ENCODE measurements at places on chromosomes 6 and 20.

- DNase-seq = no peak
Observed at GRCh38 chr6:57074383-57074782, 15.6 kb upstream of the ZNF451 start.

DNA sequence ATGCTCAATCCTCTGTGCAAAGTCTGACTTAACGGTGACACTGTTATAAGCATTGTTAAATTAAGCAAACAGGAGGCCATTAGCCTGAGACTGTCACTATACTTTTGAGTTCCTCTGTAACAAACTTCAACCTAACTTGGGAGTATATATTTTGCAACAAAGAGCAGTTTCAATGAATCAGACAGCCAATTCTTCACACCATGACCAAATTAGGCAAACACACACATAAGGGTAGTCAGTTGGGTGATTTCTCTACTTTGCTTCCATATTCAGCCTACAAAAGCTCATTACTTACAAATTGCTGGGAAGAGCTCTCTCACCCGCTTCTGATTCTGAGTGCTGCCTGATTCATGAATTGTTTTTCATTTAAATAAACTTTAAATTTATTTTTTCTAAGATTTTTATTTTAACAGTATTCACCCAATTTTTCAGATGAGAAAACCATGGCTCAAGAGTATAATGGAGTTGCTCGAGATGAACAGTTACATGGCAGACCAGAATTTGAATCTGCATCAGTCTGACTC, 60.5 kb downstream of the HACE1 start:
- DNase-seq = no peak

DNA sequence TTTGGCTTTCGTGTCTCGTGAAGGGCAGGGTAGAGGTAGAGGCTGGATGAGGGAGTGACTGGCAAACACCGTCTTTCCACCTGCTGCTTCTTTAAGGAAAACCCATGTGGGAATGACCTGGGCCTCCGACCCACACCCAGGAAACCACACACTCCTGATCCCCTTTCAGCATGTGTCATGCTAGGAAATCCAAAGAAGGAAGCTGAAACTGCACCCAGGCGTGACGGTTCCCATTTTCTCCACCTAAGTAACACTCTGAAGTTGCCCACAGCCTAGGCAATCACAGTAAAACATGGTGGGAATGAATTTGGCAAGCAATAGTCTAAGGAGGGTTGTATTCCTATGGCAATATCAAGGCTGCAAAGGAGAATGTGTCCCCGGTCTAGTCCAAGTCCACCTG, 538.4 kb upstream of the NOX3 start:
- DNase-seq = no peak

- DNase-seq = no peak
Observed at GRCh38 chr6:94269256-94269655, 849.9 kb upstream of the EPHA7 start.

- DNase-seq = no peak
Observed at GRCh38 chr20:58568126-58568482, 52.9 kb upstream of the APCDD1L start.

- DNase-seq = no peak
Observed at GRCh38 chr6:157304899-157305663, 18.2 kb downstream of the TMEM242 start.

DNA sequence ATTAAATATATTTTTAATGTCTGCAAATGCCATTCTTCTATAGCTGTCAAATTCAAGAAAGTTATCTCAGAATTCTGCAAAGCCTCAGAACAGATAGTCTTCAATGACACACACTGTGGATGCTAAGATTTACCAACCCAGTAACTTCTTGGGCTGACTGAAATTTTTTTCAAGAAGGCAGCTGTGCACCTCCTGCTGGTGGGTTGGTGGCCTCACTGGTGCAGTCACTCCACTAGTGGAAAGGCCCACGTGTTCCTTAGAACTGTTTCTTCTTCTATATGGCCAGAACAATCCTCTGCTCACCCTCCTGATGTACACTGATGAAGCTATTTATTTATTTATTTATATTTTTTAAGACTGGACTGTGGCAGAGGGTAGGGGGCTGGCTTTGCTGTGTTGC, 28.1 kb upstream of the MTCL3 start:
- no peak for DNase-seq

GRCh38 chr20:38091441-38092216, 58.1 kb downstream of the RPRD1B start:
- no peak for DNase-seq

DNA sequence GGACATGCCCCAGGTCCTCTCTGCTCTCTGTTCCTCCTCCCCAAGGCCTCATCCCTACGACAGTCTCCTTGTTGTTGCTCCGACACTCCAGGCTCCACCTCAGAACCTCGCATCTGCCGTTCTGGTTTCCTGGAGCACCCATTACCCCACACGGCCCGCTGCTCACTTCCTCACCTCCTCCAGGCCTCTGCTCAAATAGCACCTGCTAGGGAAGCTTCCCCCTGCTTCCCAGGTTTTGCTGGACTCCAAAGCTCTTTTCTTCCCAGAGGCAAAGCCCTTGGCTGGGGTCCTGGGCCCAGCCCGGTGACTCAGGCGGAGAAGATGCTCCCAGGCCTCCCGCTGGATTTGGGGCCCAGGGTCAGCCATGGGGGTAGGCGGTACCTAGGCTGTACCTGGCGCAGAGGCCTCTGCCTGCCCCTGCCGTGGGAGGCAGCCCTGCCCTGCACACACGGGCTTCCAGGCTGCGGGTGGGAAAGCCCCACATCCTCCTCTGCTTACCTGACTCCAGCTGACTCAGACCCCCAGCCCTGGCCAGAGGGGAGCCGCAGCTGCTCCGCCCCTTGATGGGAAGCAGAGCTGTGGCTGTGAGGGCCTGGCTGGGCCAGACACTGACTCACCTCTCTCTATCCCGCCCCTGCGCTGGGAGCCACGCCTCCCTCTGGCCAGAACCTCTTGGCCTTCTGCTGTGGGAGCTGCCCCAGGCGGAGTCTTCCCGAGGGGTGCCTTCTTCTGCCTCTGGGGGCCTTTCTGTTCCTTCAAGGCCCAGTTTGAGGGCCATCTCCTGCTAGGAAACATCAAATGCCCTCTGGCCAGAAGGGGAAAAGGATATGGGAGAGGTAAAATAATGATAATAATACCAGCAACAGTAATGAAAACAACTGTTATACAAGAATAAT, 130.5 kb downstream of the CEBPB start:
- DNase-seq = no peak

GRCh38 chr20:31968291-31969126, 558 bp downstream of the XKR7 start:
- DNase-seq = peak; percentile 86

DNA sequence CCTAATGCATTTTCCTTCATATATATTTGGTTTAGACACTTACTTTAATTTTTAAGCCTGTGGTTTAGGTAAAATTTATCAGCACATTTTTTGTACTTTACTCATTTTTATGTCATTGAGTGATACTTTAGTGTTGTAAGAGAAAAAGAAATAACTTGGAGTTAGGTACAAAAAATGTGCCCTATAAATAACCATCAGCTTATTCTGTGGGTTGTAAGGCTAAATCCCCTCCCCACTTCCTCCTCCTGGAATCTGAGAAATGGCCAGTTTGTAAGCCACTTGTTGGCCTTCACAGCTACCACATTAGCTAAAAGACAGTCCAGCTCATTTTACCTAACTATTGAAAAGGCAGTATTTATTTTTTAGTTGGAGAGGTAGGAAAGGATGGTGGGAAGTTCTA, 576.3 kb downstream of the PKHD1 start:
- no peak for DNase-seq

DNA sequence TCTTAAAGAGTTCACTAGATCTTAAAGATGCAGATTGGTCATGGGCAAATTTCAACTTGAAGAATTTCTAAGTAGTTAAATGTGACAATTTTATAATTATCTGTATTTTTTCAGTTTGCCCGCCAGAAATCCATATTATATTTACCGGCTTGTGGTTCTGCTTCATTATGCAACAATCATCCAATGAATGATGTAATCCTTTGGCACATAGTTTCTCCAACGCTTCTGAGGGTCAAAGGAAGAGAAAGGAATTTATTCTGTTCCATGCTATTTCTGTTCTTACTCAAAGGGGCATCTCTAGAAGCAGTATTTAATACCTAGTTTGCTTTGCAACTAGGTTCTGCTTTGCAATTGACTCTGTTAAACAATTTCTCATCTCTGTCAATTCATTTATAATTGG, 359.3 kb upstream of the PLCB4 start:
- DNase-seq = no peak

- DNase-seq = no peak
Observed at GRCh38 chr6:97240222-97240621, 42.8 kb downstream of the MMS22L start.

- DNase-seq = no peak
Observed at GRCh38 chr20:19098117-19098516, 114.3 kb upstream of the SLC24A3 start.

DNA sequence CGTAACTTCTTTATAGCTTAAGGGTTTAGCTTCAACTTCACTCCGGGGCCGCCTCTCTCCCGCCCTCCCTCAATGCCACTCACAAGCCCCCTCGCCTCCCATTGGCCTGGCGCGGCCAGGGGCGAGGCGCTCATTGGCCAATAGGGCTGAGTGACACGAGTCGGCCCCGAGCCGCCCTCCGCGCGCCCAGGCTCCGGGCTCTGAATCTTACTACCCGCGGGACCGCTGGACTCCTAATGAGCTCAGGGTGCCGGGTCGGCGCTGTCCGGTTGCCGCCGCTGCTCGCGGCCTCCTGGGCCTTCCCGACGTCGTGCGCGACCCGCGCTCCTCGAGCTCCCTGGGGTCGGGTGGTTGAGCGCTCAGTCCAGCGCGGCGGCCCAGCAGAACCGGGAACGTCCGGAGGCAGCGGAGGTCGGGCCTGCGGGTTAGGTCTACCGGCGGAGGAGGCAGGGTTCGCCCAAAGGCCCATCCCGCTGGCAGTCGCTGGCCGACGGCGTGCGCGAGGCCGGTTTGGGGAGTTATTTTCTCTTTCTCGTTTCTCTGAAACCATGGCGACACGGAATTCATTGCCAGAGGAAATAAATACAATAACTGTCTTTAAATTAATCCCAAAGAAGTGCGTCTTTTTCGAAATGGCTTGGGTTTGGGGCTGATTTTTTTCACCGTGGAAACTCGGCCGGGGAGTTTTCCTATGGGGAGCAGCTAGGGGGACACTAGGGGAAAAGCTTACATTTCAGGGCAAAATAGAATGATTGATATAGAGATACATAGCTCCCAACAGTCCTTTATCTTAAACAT, at the start of gene SIM1:
SIM1 (minus strand) TSS at position 19 of the 798 bp plus-strand sequence. CDS start 1,453 bp downstream, outside the sequence.
- no peak for DNase-seq

GRCh38 chr6:6886171-6886885, 221.4 kb upstream of the RREB1 start:
- no peak for DNase-seq

DNA sequence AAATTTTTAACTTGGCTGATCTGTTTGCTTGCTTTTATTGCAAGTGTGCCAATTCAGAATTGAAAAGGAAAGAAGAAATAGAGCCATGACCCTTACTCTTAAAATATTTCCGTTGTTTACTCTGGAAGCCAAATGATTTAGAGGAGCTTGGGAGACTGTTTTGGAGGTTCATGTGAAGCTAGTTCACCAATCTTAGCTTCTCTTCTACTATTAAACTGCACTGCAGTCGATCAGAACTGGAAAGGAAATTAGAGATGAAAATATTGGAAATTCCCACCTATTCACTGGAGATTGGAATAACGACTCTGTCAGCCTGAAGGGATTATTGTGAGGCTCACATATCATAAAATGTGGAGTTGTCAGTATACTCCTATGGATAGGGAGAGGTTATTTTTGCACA, 81.8 kb downstream of the MLIP start:
- DNase-seq = no peak

- DNase-seq = no peak
Observed at GRCh38 chr6:106440546-106440945, 80.0 kb downstream of the CRYBG1 start.

- DNase-seq = no peak
Observed at GRCh38 chr6:10730254-10730653, 7.4 kb downstream of the TMEM14C start.

DNA sequence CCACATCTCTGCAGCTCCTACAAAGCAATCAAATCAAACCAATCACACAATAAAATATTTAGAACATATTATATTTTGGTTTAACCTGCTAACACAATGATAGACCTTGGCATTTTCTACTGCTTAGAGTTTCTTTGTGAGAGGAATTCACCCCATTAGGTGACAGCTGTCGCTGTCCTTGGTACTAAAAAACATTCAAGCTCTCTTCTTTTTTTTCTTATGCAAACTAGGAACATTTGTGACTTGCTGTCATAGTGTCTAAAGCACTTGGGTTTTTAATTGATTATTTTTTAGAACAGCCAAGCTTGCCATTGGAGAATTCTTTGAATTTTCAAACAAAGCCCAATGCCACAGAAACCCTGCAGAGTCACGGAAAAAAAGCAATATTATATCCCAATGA, 46.4 kb downstream of the CNR1 start:
- no peak for DNase-seq

DNA sequence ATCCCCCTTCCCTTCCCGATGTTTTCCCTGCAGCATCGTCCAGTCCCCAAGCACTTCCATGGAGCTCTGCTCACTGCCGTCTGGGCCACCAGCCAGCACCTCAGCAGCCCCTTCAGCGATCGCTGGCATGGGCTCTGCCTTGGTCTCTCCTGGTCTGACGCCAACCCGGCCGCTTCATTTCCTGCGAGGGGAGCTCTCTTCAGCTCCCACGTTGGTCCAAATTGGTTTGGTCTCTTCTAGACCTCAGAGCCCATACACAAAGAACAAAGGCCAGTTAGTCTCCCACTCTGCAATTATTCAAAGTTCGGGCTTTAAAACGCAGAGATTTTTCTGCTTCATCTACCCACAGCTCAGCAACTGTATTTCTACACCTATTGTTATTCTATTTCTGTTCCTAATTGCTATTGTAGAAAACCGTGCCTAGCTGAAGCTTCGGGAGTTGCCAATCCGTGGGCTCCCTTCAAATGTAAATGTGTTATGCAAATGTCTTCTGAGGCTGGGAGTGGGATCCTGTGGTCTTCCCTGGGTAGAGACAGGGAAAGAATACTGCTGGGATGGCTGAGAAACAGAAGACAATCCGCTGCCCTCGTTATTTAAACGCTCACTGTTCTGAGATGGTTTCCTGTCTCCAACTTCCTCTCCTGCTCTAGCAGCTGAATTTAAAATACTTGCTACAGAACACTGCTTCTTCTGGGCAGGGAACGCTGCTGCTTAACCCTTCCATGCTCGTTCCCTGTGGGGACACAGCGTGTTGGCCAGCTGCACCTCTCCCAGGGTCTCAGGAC, 154.2 kb upstream of the QKI start:
- DNase-seq = no peak
